ENCODE measurements at places on chromosomes 1 and 21.

- no peak for DNase-seq
Measured at GRCh38 chr1:31575369-31576140, 760 bp upstream of the TINAGL1 start.

DNA sequence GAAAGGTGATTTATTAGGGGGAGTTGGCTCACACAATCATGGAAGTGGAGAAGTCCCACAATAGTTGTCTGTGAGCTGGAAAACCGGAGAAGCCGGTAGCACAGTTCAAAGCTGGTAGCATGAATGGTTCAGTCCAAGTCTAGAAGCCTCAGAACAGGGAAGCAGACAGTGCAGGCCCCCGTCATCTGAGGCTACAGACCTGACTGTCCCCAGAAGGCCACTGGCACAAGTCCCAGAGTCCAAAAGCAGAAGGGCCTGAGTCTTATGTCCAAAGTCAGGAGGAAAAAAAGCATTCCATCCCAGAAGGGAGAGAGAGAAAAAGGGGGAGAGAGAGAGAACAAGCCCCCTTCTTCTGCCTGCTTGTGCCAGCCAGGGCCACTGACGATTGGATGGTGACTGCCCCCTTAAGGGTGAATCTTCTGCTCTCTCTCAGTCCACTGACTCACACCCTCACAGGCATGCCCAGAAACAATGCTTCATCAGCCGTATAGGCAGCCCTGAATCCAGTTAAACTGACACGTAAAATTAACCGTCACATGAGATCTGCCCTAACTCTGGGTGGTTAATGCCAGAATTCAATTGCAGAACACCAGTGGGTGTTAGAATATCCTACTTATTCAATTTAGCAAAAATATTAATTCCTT lies 49.3 kb upstream of the POU2F1 start:
- DNase-seq: no peak

GRCh38 chr1:244236101-244236500 lies 185.0 kb downstream of the ZBTB18 start:
- DNase-seq: no peak

DNA sequence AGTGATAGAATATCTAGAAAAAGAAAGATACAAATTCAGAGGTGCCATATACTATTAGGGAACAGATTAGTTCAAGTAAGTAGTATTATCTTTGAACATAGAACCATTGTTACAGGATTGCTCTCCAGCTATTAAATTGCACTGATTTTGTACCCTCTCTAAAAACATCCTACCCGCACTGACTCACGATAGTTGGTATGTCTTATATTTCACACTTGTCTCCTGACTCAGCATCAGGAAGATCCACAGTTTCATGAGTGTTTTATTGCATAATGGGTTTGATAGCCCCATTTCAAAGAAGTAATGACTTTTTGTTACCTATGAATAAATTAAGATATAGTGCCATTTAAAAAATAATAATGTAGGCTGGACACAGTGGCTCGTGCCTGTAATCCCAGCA lies 6.0 kb downstream of the TATDN3 start:
- no peak for DNase-seq

DNA sequence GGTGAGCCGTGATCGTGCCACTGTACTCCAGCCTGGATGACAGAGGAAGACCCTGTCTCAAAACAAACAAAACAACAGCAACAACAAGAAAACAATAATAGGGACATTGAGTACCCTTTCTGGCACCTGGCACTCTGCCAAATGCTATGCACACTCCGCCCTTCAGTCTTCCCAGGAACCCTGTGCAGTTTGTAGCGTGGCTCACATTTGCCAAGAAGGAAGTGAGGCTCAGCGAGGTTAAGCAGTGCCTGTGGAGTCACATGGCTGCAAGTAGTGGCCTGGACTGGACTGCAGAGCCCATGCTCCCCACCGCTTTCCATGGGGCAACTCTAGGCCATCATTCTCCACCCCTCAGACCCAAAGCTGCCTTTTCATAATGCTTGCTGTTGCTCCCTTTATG lies 5.3 kb upstream of the EVA1B start:
- no peak for DNase-seq

GRCh38 chr1:6599141-6599975 lies 3.3 kb downstream of the KLHL21 start:
- no peak for DNase-seq

DNA sequence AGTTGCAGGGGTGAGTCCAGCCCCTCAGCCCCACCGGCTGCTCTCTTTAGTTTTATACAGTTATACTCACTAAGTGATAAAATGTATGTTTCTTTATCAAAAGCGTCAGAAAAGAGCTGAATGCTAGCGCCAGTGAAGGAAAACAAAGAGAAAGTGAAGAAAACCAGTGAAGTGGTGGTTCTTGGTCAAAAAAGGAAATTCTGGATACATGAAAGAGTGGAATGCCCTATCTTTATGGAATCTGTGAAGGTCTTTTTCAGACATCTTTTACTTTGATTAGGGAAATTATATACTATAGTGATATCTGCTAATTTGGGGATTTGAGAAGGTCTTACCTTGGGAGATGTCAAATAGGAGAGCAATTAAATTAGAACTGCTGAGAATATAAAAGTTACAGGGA lies 41.3 kb downstream of the GPR3 start:
- no peak for DNase-seq

GRCh38 chr1:153963030-153963849 lies at the start of gene SLC39A1:
SLC39A1 (minus strand) TSS chr1:153963537; CDS start chr1:153962715, 822 bp downstream.
- DNase-seq: peak; percentile 88

DNA sequence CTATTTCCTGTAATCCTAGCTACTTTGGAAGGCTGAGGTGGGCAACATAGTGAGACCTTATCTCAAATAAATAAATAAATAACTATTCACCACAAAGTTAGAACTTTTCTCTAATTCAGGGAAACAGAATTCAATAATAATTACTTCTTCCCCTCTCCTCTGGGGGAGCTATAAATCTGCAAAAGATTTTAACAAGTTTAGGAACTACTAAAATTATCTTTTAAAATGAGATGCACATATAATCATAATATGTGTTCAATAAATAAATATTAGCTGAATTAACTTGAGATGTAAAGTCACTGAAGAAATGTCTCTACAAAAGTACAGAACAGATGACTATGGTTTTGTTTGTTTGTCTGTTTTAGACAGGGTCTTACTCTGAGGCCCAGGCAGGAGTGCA lies 14.1 kb downstream of the WDR47 start:
- no peak for DNase-seq

DNA sequence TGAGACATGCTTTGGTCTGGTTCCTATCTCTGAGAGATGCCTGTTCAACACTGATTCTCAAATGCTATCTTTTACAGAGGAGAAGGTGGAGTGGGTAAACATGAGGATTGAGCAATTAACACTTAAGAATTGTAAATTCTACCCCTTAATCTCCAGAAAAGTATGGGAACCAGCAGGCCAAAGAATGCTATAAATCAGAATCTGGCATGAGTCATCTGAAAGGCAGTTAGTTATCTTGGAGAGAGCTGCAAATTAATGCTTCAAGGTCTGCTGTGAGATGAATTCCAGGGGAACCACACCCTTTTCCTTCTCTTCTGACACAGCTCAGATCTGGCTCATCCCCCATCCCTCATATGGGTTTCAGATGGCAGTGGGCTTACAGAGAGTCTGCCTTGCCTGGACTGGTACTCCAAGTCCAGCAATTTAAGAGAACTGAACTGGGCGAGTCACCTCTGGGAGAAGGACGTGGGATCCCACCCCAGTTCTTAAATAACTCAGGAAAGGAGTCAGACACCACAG lies 5.2 kb downstream of the S100A10 start:
- DNase-seq: no peak

GRCh38 chr1:114061121-114061830 lies 82.0 kb downstream of the OLFML3 start:
- DNase-seq: no peak

DNA sequence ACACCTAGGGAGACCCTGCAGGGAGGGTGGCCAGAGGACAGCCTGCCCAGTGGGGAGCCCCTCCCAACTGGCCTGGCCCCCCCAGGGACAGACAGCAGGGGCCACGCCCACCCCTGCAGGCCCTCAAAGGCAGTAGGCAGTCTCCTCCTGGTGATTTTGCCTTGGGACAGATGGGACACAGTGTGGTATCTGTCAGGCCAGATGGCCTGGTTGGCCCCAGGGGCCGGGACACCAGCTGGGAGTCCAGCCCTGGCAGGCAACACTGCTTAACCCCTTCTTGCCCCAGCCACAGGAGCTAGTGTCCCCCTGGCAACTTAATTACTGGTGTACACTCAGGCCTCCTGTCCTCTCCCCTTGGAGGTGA lies 17.8 kb downstream of the IFFO2 start:
- no peak for DNase-seq

DNA sequence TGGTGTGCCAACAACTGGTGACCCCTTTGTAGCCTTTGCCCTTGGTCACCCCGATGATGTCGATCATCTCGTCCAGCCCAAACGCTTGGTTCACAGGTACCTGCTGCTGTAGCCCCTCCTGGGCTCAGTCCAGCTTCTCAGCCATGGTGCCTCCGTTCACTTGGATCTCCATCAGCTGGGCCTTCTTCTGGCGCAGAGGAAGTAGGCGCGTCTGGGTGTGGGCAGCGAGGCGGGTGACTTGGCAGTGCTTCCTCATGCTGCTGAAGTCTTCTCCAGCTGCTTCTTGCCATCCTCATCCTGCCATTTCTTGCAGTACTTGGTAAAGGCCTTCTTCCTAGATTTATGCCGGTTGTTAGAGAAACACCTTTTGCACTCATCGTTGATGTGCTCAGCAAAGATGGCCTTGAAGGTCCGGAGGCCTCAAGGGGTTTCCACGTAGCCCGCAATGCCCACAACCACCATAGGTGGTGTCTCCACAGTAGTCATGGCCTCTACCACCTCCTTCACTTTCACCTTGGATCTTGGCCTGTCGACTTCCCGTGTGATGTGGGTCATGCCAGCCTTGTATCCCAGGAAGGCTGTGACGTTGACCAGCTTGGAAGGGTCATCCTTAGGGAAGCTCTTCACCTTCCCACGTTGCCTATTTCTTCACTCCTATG lies 13.0 kb downstream of the DOP1B start:
- DNase-seq: no peak

DNA sequence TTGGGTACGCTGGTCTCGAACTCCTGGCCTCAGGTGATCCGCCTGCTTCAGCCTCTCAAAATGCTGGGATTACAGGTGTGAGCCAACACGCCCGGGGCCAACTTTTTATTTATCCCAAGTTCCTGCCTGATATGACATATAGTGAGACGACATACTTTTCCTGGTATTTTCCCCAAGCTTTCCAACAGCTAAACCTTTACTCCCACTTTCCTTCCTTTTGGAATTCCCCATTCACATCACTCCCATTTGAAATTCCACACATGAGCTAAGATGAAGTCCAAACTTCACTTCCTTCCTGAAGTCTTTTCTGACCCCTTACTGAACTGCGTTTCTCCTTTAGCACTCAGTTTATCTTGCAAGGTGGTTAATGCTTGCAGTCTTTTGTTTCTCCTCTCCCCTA lies 64.1 kb downstream of the S1PR1 start:
- DNase-seq: no peak

DNA sequence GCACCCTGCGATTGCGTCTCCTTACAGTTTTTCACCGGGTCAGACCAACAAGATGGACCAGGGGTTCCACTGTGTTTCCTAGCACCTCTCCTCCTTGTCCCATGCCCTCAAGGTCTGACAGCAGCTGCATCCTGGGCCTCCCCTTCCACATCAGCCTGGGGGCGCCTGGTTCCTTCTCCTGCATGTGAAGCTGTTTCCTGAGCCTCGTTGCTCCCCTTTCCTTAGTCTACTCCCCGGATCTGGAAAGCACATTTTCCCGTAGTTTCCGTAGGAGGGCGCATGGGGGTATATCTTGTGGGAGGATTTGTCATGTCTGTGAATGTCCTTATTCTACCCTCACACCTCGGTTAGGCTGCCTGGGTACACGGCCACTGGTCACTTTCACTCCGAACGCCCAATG lies 6.1 kb downstream of the PRDM15 start:
- DNase-seq: no peak

DNA sequence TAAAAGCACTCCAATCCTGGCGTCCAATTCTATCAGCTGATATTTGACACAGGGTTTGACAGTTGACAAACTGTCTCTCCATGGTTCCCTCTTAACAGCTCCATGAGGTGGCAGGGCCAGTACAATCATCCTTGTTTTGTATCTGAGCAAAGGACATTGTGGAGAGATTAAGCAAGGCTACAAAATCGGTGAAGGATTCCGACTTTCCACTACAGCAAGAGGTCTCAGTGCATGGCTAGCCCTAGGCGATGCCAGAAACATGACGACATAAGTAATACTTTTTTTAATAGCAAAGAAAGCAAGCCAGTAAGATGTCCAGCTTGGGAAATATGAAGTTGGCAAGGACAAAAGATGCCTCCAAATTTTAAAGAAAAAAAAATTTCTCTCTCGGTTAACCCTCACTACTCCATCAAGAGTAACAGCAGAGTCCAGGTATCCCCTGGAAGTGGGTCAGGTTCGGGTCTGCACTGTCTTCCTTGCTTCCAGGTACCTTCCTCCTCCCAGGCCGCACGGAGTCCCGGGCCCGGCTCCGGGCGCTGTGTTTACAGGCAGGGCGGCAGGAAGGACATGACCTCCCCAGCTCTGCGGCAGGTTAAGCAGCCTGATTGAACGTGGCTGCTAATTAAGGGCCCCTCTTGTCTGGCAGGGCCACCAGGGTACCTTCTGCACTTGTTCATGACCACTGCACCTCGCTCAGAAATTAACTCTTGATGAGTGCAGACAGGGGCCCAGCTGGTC lies 106.1 kb downstream of the SIM2 start:
- no peak for DNase-seq

DNA sequence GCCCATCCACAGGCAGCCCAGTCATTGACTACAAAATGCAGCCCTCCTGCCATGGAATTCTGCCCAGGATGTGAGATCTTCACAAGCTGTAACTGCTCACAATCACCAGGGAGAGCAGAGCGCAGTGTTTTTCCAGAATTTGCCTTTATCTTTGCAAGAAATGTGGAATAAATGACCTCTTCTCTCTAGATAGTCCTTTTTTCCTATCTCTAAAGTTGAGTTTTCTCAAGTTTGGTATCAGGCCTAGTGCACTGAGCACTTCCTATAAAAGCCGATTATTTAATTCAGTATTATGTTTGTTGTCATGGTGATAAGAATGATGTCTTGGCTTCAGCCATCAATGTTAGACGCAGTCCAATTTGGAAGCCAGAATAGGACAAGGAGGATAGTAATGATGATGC lies 246.9 kb upstream of the IRF2BP2 start:
- DNase-seq: no peak
